ENCODE measurements at places on chromosomes 11 and 22. TPM values are rescaled to one million over a fixed set of nuclear protein-coding genes. Genes with fewer than 3 reads are reported as not detected.
A peak's percentile ranks its signal among the peaks of the same experiment; 100 is the strongest.

GRCh38 chr11:131595797-131596196 is 225.4 kb downstream of the NTM start:
- no peak for DNase-seq

DNA sequence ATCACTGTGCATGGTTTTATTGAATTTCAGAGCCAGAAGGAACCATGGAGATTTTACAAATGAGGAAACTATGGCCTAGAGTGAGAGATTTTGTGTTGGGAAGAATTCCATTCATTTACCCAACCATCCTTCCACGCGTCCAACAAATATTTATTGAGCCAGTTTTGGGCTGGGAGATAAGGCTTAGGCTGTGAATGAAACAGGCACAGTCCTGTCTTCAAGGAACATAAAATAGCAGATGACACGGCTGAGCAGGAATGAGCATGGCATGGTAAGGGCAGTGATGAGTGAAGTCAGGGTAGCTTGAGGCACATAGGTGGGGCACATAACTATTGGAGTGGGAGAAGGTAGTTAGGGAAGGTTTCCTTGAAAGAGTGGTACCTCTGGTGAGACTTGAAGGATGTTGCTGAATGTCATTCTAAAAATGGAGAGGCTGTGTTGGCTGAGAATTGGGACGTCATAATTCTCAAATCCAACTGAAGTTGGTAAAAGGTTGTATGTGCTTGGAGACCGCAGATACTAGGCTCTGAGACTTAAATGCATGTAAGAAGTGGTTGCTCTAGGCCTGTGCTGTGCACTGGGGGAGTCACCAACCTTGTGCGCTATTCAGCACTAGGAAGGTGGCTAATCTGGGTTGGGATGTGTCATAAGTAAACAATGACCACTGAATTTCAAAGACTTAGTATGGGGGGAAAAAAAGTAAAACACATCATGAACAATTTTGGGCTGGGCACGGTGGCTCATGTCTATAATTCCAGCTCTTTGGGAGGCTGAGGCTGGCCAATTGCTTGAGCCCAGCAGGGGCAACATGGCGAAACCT is 51.9 kb downstream of the TEAD1 start:
- DNase-seq = no peak

DNA sequence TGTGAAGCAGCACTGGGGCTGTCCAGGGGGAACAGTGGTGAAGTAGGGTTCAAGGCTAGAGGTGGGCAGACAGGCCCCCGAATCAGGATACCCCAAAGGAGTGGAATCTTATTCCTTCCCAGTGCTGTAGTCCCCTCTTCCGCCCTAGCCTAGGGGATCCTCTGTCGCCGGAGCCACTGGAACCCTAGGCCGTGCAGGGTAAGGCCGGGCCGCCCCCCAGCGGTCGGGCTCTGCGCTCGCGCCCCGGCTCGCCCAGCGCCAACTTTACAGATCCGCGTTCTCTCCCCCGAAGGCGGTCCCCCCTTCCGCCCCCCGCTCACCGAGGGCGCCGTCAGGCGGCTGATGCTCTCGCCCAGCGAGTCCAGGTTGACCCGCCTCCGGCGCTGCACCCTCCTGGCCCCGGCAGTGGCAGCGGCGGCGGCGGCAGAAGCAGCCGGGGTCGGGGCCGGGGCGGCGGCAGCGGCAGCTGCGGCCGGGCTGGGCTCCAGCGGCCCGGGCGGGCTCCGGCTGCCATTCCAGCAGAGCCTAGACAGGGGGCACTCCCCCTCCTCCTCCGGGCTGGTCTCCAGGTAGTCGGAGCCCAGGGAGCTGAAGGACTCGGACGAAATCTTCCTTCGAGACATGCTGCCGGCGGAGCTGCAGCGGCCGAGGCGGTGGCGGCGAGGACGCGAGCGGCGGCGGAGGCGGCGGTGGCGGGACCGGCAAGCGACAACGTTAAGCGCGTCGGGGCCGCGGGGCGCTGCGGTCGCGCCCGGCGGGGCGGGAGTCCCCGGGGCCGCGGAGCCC is 650 bp downstream of the GUCY1A2 start:
- peak; percentile 82 for DNase-seq

- no peak for DNase-seq
Measured at GRCh38 chr11:72751116-72752087, 806 bp downstream of the ARAP1 start.

DNA sequence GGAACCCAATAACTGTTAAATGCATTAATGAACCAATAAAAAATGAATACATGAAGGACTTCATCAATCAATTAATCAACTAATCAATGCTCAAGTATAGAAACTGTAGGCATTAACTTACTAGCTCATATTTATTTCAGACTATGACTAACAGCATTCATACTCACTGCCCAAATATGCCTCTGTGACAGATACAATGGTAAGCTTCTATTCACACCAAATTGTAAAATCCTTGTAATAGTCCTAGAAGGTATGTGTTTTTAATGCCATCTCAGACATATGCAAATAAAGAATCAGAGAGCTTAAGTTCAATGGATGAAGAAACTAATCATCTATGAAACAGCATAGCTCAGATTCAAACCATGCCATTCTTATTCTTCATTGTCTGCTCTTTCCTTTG is 1253.6 kb upstream of the TENM4 start:
- DNase-seq = no peak

The OR8G1 gene
- polyA plus RNA-seq = not detected

The SEPTIN3 gene
- polyA plus RNA-seq = 1.2 TPM

The OR51I1 gene
- not detected for polyA plus RNA-seq

All from small intestine (tissue), 16 donors.